GM23248 (cell line): ENCODE measurements at places on chromosomes 1 and 21. TPM values are rescaled to one million over a fixed set of nuclear protein-coding genes. Genes with fewer than 3 reads are reported as not detected.

GRCh38 chr1:156659988-156660751 lies 17.0 kb downstream of the NES start:
- peak; percentile 99 for DNase-seq

- no peak for DNase-seq
These were observed 17.2 kb downstream of the MTHFR start for GRCh38 chr1:11788549-11789053.

MAP3K7CL gene
- polyA plus RNA-seq, result 30.0 and 34.3 TPM in 2 replicates

SERPINC1 gene
- not detected in 2 replicates for polyA plus RNA-seq

DNA sequence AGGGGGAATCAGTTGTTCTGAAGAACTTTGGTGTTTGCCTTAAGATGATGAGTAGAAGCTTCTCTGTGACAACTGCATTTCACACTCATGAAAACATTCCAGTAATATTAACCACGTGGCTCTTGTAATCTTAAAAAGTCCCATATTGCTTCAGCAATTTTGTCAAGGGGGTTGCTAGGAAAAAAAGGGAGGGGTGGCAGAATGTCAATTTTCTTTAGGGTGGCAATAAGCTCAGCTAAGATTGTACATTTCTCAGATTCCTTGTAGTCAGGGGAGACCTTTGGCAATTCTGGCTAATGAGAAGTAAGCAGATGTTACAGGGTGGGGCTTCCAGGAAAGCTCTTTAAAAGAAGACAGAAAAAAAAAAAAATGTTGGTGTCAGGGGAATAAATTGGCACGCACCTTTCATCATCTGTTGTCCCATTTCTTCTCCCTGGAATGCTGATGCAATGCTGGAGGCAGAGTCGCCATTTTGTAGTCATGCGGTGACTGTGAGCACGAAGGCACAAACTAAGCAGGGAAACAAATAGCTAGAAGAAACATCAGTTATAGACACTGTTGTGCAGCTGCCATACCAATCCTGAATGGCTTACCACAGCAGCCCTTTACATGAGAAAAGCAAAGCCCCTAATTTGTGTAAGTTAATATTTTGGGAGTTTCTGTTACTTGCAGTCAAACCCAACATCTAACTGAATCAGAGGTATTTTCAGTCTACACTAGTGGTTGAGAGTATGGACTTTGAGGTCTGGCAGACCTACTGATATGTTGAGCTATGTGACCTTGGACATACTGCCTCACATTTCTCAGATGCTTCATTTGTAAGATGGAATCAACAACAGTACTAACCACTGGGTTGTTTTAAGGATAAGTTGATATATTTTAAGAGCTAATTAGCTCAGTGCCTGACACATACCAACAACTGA lies 56.1 kb upstream of the MRPS6 start:
- DNase-seq, result no peak

DNA sequence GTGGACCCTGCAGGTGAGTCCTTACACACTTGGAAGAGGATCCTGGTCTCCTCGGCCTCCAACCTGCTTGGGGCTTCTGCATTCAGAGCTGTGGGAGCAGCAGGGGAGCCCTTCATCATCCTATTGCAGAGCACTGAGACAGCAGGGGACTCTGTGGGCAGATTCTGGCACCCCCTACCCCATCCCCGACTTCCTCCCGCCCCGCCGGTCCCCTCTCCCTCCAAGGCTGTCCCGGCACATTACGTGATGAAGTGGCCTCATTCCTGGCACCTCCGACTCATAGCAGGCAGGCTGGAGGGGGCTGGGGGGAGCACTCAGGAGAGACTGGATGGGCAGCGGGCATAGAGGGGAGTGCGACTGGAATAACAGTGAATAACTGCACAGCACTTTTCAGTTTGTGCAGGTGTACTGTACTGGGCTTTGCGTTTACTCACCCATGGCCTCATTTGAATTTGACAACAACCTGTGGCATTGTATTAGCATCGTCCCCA lies 394.1 kb downstream of the MATN1 start:
- no peak for DNase-seq

DNA sequence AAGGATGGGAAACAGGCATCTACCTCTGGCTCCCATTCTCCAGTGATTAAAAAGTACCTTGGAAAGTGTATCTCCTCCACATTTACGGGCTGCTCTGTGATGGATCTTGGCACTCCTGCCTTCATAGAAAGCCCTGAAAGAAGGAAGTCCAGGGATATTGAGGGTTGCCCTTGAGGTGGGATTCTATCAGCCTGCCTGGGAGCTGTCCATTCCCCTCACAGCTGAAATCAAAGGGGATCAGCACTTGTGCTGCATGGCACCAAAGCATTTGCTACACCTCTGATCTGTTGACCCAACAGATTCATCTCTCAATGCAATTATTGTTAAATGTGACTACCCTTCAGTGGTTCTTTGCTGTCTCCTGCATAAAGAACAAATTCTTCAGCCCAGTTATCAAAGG lies 442.0 kb upstream of the RUNX1 start:
- DNase-seq, result no peak

- peak; percentile 42 for DNase-seq
These were observed 284.7 kb downstream of the CAMTA1 start for GRCh38 chr1:7069931-7070330.

GRCh38 chr1:165409657-165410358 lies 35.1 kb downstream of the RXRG start:
- no peak for DNase-seq

- no peak for DNase-seq
These were observed 448.2 kb downstream of the BRINP3 start for GRCh38 chr1:190029441-190029840.

- DNase-seq, result no peak
These were observed 35.7 kb upstream of the SYT6 start for GRCh38 chr1:114189398-114189797.

GRCh38 chr1:162056043-162056442 lies 13.4 kb upstream of the NOS1AP start:
- DNase-seq, result peak; percentile 82

- DNase-seq, result peak; percentile 88
These were observed 43.3 kb upstream of the TSHB start for GRCh38 chr1:114986286-114986685.

- peak; percentile 72 for DNase-seq
These were observed 132.4 kb downstream of the EDEM3 start for GRCh38 chr1:184622136-184622823.

DNA sequence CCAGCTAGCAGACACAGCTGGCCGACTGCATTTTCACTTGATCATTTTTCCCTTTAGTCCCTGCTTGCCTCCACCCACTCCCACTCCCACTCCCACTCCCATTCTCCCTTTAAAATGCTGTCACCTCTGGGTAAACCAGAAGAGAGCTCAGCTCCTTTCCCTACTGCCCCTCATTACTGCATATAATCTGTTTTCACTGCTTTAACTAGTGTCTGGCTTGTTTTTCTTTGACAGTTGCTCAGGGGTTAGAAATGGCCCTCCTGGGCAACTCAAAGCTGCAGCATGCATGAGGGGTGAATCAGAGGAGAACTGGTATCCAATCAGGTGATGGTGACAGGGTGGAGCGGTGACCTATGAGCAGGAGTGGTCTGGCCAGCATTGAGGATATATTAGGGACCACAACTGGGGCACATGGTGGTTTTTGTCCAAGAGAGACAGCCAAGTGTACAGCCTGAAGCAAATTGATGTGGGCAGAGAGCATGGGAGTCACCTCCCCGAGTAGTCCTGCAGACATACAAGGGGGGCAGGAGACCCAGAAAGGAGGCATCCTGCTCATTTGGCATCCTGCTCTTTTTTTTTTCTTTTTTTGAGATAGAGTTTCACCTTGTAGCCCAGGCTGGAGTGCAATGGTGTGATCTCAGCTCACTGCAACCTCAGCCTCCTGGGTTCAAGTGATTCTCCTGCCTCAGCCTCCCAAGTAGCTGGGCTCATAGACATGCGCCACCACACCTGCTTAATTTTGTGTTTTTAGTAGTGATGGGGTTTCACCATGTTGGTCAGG lies 42.6 kb upstream of the SRSF10 start:
- peak; percentile 92 for DNase-seq

SETD4 gene
- 12.5 and 12.7 TPM in 2 replicates for polyA plus RNA-seq

DNA sequence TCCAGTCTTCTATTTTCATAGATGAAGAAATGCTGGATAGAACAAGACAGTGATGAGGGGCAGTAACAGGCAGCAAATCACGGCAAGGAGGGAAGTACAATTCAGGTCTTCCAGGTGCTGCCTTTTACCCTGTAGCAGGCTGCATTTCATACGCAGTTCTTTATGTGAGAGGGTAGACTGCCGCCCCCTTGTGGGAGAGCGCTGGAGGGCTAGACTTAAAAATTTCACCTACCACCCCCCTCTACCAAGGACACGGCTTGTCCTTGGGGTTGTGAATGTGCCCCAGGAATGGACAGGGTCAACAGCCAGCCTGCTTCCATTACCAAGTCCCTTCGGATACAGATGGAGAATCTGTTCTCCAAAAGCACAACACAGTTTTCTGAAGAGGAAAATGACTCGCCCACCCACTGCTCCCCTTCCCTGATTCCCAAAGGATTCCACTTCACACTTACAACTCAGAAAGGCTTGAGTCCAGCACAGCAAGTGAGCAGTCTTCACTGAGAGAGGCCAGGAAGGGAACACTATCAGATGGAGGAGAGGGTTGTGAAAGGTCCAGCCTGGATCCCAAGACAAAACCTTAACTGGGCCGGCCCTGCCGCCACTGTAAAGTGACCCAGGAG lies 7.4 kb downstream of the WDR77 start:
- peak; percentile 22 for DNase-seq

DNA sequence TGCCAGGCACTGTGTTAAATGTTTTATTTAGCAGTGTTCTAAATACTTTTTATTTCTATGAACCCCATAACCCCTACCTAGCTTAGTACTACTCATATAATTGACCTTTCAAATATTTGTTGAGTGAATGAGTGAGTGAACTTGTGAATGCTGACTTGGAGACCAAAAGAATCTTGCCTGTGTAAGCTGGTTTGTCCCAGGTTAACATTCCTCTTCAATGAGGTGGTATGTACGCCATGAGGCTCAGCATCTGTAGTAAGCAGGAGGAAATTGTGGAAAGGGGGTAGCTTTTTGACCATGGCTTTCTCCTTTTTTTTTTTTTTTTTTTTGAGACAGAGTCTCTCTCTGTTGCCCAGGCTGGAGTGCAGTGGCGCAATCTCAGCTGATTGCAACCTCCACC lies 14.6 kb downstream of the MED18 start:
- peak; percentile 30 for DNase-seq

GPR25 gene
- not detected in 2 replicates for polyA plus RNA-seq

KRTAP8-1 gene
- not detected in 2 replicates for polyA plus RNA-seq

FLG gene
- 1.6 and 1.7 TPM in 2 replicates for polyA plus RNA-seq

- DNase-seq, result peak; percentile 81
These were observed 16.6 kb upstream of the IL19 start for GRCh38 chr1:206754011-206754410.

REN gene
- polyA plus RNA-seq, result not detected in 2 replicates

DNA sequence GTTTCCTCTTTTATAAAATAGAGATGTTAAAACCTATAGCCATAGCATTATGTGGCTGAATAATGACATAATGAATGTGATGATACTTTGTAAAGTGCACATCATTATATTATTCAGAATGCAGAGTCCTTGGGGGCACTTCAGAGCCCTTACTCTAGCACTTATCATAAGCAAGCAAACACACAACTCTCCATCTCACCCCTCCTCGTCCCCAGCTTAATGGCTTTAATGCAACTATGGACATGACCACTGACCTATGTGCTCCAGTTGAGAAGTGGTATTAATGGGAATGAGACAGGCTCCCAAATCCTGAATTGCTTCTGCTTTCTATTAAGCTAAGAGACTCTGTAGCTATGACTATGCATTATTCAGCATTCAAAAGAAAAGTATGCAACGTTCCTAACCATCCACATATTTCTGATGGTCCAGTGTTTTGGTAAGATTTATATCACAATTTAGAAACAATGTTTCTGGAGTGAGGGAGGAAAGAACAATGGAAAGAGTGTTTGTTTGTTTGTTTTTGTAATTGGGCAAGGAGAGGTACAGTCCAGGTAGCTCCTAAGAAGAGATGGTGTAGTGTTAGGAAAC lies 194.0 kb upstream of the PLXNA2 start:
- peak; percentile 24 for DNase-seq

RCSD1 gene
- 0.15 and 0.23 TPM in 2 replicates for polyA plus RNA-seq
